ENCODE measurements at places on chromosomes 3 and 15.

- DNase-seq: no peak
Observed at GRCh38 chr15:40060236-40060961, 21.4 kb upstream of the SRP14 start.

DNA sequence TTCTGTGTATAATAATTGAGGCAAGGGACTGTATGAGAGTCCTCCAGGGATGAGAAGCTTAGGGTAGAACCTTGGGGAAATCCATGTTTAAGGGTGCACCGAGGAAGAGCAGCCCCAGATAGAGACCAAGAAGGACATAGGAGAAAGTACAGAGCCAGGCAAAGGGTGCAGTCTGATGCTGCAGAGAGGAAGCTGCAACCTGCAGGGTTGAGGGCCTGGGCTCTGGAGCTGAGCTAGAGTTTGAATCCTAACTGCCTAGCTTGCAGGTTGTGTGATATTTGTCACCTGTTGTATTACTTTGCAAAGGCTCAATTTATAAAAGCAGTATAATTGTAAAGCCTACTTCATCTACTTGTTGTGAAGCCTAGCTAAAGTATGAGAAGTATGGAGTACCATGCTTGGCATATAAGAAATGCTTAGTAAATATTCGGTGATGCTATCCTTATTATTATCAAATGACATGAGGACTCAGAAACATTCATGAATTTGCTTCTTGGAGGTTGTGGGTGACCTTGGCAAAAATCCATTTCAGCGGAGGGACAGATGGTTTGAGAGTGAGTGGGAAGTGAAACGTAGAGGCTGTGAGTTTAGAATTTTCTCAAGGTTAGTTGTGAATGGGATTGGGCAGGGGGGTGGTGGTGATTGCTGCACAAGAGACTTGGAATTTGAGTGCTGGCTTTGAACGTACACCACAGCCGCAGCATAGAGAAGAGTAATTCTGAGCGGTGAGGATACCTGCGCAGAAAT is 43.8 kb downstream of the PLCL2 start:
- DNase-seq: no peak

DNA sequence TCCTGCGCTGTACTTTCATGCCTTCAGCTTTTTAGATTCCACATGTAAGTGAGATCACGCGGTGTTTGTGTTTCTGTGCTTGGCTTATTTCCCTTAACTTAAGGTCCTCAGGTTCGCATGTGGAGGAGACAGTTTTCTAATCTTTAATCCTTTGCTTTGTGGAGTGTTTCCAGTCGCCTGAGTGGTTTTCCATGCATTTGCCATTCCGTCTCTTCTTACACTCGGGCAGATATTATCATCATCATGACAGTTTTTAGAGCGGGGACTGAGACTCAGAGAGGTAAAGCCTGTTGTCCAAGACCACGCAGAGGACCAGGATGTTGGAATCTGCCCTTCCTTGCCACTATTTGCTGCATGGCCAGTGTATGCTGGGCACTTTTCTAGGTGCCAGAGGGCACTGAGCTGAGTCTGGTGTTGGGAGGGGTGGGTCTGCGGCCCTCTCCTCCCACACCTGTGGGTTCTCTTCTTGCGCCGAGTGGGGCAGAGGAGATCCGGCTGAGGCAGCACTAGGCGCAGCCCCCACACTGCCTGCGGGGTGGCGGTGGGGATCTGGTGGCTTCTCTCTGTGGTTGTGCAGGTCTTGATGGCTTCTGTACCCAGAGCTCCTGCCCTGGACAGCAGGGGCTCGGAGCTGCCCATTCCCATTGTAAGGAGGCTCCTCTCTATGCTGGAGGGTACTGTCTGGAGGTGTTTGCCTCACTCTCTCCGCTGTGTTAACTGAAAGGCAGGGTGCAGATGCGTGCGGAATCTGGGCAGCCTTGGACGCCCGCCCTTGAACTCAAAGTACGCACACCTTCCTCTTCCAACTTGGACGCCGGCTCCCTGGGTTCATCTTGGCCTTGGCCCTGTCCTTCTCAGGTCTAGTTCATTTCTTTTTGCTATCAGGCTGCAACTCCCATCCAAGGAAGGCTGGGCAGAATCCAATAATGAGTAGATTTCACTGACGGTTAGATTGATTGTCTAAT is 156.0 kb upstream of the RGMA start:
- DNase-seq: no peak

- DNase-seq: no peak
Observed at GRCh38 chr3:59981377-59981776, 931.6 kb upstream of the CFAP20DC start.

- no peak for DNase-seq
Observed at GRCh38 chr3:86951322-86951721, 39.6 kb downstream of the VGLL3 start.

All from AG09309 (cell line).